SK-N-DZ (cell line): ENCODE measurements at places on chromosomes 11 and 22.

DNA sequence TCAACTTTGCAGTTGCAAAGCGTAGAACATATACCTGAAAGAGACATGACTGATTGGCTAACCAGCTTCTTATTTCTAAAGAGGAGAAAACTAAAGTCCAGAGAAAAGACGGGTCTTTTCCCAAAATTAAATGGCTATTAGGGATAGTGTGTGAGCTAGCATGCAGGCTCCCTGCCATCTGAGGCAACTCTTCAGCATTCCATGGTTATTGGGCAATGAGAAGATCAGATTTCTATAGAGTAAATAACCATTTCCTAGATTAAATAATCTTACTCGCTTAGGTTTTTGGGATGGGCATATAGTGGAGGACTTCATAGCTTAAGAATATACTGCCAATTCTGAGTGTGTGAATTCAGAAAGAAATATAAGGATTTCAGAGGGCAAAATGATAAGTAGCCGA lies 95.0 kb downstream of the PDHX start:
- DNase-seq: no peak

- DNase-seq: no peak
Measured at GRCh38 chr11:1012291-1012690, 24.2 kb downstream of the MUC6 start.

- no peak for DNase-seq
Measured at GRCh38 chr11:57164317-57164716, 17.4 kb upstream of the LRRC55 start.

- no peak for DNase-seq
Measured at GRCh38 chr11:135027461-135027860, 615.4 kb upstream of the B3GAT1 start.

- no peak for DNase-seq
Measured at GRCh38 chr22:37588546-37589215, 8.8 kb upstream of the LGALS2 start.

GRCh38 chr11:75328426-75329277 lies 22.8 kb downstream of the ARRB1 start:
- peak; percentile 70 for DNase-seq
